PC-9 (cell line): ENCODE measurements at places on chromosomes 7 and 10. TPM values are rescaled to one million over a fixed set of nuclear protein-coding genes. Genes with fewer than 3 reads are reported as not detected.

- peak; percentile 86 for DNase-seq
Measured at GRCh38 chr10:117399341-117400196, 24.3 kb upstream of the PDZD8 start.

GRCh38 chr7:91628742-91629141 lies 251.8 kb downstream of the MTERF1 start:
- DNase-seq: no peak

DNA sequence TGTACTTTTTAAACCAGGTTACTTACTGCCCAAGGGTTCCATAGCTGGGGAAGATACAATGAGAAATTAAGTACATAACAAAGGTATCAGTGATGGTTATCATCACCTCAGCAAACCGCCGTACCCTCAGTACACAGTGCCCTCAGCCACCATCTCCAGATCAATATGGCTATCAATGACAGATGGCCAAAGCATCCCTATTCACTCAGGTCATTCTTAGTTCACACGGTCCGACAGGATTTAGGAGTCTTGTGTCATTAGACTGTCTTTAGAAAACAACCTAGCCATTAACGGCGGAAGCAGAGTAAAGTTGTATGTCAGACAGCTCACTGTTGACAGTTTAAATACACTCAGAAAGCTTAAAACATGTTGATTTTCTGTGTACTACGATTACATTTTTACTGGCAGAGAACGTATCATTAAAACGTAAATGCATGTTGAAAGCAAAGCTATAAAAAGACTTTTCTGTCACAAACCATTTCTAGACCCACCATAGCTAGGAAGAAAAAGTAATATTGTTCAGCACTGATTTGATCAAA lies 106.9 kb downstream of the HOXA1 start:
- no peak for DNase-seq

GRCh38 chr7:106501605-106502580 lies 159.1 kb downstream of the CCDC71L start:
- DNase-seq: no peak

The GATA3 gene
- 41.2 and 43.6 TPM in 2 replicates for total RNA-seq

The NRCAM gene
- total RNA-seq: 40.3 and 42.6 TPM in 2 replicates

The MPP7 gene
- 0.35 and 0.55 TPM in 2 replicates for total RNA-seq

DNA sequence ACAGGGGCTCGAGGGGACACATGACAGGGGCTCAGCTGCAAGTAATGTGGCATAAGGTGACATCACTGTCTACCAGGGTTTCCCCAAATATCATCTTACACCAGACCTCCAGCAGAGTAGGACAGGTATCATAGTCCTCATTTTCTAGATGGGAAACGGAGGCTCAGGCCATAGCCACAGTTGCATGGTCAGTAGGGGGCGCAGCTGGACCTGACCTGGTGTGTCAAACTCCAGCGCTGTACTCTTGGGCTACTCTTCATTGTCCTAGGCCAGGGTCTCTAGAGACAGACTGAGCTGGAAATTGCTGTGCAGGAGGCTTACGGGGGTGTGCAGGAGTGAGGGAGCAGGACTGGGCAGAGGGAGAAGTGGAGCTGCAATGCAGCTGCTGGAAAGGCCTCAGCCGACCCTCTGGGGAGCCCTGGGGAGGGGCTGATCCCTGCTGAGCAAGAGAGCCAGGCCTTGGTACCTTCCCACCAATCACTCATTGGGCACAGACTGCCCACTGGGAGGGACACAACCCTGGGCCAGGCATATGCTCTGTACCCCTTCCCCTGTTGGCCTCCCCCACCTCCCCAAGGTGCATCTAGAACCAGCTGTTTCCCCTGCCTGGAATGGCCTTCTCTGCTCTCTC lies 89.9 kb downstream of the CDH23 start:
- peak; percentile 42 for DNase-seq

GRCh38 chr10:110980807-110981206 lies 61.4 kb downstream of the SHOC2 start:
- no peak for DNase-seq

- no peak for DNase-seq
Measured at GRCh38 chr10:118882741-118883140, 128.0 kb upstream of the CACUL1 start.

The ZCCHC24 gene
- total RNA-seq: 6.0 and 6.3 TPM in 2 replicates

The WDR86 gene
- 7.7 and 12.4 TPM in 2 replicates for total RNA-seq

GRCh38 chr7:75642810-75643486 lies 95.8 kb downstream of the HIP1 start:
- DNase-seq: peak; percentile 62

DNA sequence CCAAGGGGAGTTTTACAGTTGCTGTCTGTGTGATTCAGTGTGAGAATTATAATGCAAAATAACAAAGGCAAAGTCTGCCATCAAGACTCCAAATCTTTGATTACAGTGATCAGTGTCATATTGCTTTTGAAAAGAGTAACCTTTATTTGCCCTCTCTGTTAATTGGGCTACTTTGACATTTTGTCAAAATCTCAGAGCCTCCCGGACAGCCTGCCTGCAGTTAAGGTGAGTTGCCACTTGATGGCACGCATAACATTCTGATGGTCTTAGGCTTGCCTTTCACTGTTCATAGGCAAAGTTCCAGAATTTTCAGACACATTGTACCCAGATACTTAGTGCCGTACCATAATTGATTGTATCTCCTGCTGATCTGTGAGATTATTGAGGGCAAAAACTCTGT lies 253.5 kb downstream of the ABCA13 start:
- DNase-seq: peak; percentile 32

DNA sequence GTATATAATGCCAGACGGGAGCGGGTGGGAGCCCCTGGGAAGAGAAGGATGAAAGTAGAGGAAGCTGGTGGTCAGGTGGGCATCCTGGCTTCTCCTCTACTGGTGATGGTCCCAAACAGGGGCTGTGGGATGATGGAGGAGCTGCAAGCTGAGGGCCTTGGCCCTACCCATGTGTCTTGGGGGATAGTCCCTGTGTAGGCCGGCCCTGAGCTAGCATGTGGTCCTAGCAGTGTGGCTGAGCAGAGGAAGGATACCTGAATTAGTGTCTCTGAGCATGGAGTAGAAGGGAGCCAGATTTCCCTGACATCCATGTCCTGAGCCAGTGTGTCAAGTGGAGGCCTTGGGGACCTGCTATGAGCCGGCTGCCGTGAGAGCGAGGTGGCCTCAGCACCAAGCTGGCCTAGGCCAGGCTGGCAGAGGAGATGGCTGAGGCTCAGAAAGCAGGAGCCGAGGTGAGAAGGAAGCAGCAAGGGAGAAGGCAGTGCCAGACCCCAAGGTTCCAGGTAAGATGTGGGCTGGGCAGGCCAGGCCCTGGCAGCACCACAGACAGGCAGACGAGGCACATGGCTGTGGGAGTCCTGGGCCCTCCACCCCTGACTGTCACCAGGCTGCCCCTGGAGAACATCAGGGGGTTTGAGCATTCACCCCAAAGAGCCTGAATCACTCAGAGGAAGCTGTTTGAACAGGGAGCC lies 150.2 kb downstream of the ABCA13 start:
- DNase-seq: no peak

DNA sequence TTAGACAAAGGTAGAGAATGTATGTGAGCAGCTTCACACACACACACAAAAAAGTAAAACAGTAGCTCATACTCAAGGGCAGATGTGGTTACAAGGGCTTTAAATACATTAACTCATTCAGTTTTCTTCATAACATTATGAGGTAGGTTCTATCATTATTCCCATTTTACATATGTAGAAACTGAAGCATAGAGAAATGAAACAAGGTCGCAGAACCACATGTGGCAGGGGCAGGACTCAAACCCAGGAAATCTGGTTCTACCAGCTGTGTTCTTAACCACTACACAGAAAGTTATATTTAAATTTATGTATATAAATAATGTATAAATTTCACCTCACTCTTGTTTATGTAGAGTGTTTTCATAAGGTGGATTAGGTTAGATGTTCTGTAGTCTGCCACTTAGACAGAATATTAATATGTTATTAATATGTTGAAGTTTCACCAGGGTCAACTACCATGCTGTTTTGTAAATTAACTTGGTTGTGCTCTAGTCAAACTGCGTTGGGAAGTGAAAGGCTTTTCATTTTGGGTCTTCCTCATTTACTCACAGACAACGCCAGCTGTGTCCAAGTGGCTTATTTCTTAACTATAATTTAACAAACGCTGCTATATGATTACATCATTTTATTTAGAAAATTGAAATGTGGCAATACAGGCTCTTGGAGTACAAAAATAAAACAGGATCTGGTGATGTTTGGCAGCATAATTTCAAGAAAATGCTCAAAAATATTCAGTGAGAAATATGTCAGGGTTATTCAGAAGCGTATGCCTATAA lies 138.4 kb downstream of the MDFIC start:
- DNase-seq: no peak

GRCh38 chr7:54799792-54800191 lies 40.8 kb upstream of the SEC61G start:
- DNase-seq: no peak

DNA sequence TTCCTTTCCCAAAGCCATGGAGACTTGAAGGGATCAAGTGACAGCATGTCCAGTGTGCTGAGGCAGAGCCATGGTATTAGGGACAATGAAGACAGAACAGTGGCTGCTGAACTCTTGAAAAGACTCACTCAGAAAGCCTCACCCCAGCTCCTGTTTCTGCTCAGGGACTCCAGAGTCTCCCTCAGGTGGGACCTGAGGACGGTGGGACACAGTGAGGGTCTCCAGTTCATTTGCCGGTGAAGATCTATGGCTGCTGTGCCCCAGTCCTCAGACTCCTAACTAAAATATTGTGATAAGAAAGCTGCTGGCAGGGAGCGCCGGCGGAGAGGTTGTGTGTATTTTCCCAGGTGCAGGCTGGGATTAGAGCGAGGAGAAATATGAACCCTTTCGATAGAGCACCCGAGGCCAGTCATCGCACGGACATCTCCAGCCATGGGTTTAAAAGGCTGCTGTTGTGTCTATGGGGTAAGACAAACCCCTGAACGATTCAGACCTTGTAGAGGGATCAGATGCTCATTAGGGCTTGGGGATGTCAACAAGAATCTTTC lies 57.2 kb downstream of the C7orf25 start:
- no peak for DNase-seq

GRCh38 chr7:82803411-82803810 lies 359.3 kb downstream of the PCLO start:
- no peak for DNase-seq

The VAX1 gene
- not detected in 2 replicates for total RNA-seq

GRCh38 chr7:124250297-124251034 lies 217.6 kb upstream of the TMEM229A start:
- no peak for DNase-seq

The ZNF467 gene
- 6.6 and 10.3 TPM in 2 replicates for total RNA-seq

- DNase-seq: no peak
Measured at GRCh38 chr7:7696458-7697119, 21.8 kb downstream of the RPA3 start.

The ZNF488 gene
- total RNA-seq: 11.4 and 18.1 TPM in 2 replicates

The FLNC gene
- 75.5 and 96.6 TPM in 2 replicates for total RNA-seq

The VWA2 gene
- 0.48 and 1.2 TPM in 2 replicates for total RNA-seq

GRCh38 chr7:19772841-19773760 lies at the start of gene TMEM196:
Gene TMEM196 (minus strand): TSS chr7:19773617. CDS start chr7:19772696, 921 bp downstream.
- no peak for DNase-seq
